Adrenal gland (tissue), 19 donors: ENCODE measurements at places on chromosomes 12 and 14.

GRCh38 chr12:131347732-131348131 lies 363.2 kb upstream of the SFSWAP start:
- no peak for DNase-seq

DNA sequence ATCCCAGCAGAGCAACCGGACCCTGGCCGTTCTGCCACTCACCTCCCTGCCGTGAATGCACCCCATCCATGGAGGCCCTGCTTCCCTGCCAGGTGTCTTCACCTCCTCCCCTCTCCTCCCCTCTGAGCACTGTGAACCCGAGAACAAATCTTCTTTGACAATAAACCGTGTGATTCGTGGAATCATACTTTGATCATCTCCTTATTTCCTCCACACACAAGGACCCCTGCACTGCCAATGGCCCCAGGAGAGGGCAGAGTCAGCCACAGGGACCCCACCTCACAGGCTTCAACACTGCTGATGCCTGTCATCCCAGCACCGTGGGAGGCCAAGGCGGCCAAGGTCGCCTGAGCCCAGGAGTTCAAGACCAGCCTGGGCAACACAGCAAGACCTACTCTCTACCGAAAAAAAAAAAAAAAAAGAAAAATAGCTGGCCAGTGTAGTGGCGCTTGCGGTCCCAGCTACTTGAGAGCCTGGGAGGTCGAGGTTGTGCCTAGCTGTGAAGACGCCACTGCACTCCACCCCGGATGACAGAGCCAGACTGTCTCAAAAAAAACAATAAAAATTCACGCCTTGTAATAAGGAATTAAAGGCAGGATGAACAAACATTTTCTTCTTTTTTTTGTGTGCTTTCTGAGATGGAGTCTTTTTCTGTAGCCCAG lies 1.1 kb downstream of the XRCC3 start:
- no peak for DNase-seq

- no peak for DNase-seq
Measured at GRCh38 chr12:89156862-89157262, 195.4 kb downstream of the DUSP6 start.

- DNase-seq: no peak
Measured at GRCh38 chr14:103561381-103562178, 877 bp downstream of the BAG5 start.

GRCh38 chr14:48616931-48617330 lies 941.5 kb upstream of the MDGA2 start:
- no peak for DNase-seq

DNA sequence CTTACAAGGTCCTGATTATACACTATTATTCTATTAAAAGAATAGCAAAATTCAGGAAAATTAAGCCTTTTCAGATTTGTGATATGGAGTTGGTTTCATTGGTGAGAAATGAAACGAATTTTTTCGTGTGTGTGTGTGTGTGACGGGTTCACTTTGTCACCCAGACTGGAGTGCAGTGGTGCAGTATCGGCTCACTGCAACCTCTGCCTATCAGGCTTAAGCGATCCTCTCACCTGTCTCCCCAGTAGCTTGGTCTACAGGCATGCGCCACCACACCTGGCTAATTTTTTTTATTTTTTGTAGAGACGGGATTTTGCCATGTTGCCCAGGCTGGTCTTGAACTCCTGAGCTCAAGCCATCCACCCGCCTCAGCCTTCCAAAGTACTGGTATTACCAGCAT lies 9.7 kb downstream of the PCBP2 start:
- DNase-seq: no peak

- DNase-seq: no peak
Measured at GRCh38 chr12:105677672-105678071, 347.2 kb downstream of the C12orf75 start.

DNA sequence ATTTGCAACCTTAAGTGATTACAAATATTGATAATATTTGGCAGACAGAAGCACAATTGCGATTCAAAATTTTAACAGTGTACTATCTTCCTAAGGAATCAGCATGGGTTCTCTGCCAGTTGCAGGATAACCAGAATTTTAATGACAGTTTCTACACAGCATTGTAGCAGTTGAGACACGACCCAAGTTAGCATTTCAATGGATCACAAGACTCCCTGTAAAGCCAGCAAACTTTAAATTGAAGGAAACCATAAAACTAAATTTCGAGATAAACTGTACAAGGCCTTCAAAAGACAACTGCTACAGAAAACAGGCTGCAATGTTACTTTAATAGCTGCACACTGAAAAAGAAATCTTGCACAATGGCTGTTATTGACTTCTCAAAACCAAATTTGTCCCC lies 154.9 kb downstream of the MED13L start:
- no peak for DNase-seq

GRCh38 chr12:122385171-122386016 lies 37.1 kb downstream of the CLIP1 start:
- no peak for DNase-seq

DNA sequence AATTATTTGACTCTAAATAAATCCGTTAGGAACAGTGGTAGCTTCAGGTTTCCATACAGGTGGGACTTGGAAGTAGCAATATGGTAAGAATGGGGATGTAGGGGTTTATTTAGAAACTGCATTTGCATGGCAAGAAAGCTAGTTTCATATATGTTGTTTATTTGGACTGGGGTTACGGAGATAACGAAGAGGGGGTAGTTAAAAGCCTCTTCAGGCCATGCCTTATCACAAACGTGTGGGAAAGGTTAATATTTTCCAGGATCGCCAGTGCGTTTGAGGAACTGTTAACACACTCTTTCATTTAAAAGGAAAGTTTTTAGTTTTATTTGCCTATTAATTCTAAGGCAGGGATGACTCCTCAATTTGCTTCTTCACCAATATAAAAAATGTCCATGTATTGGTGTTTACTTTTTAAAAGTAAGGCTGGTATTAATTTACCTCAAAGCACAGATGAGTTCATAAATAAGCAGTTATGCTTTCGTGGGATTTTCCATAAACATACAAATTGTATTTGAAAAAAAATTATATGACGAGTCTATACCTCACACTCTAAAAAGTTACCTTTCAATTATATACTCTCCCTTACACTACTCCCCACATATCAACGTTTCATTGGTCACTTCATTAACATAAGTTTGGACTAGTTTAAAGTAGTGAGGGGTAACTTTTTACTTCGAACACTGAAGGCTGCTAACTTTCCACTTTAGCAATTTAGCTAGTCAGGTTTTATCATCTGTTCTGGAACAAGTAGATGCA lies 814 bp downstream of the RAB2B start:
- DNase-seq: no peak

- no peak for DNase-seq
Measured at GRCh38 chr12:107651571-107652449, 33.8 kb upstream of the PWP1 start.

DNA sequence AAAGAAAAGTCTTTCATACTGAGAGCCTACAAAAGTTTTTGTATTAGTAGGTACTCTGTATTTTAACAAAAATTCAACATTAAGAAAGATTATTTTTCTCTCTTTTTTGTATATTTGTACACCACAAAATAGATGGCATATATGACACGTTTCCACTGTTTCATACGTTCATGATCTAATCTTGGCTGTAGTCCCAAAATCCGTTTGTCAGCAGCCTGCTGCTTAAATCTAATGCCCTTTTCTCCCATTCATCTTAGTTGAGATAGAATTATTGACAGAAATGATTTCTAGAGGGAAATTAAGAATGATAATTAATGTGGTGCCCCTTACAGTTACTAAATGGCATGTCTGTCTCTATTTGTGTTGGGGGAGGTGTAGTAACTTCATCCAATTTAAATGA lies 140.7 kb upstream of the NOVA1 start:
- DNase-seq: no peak

- DNase-seq: no peak
Measured at GRCh38 chr12:19967431-19967830, 400.9 kb upstream of the PDE3A start.
